ENCODE measurements at places on chromosomes 5 and 9.

DNA sequence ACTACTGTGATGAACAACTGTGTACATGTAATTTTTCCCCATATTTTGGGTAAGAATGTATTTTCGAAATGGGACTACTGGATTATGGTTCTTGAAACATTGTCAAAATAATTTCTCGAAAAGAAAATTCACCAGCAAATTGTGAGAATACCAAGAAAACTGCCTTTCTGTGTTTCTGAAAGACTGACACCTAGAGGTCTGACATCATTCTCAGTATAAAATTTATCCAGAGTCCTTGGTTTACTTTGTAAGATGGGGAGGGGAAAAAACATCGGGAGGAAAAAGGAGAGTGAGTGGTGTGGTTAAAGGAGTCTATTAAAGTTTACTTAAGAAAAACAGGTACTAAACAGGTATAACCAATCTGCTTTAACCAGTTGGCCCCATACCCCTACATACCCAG, 149.2 kb downstream of the CEP120 start:
- no peak for DNase-seq

DNA sequence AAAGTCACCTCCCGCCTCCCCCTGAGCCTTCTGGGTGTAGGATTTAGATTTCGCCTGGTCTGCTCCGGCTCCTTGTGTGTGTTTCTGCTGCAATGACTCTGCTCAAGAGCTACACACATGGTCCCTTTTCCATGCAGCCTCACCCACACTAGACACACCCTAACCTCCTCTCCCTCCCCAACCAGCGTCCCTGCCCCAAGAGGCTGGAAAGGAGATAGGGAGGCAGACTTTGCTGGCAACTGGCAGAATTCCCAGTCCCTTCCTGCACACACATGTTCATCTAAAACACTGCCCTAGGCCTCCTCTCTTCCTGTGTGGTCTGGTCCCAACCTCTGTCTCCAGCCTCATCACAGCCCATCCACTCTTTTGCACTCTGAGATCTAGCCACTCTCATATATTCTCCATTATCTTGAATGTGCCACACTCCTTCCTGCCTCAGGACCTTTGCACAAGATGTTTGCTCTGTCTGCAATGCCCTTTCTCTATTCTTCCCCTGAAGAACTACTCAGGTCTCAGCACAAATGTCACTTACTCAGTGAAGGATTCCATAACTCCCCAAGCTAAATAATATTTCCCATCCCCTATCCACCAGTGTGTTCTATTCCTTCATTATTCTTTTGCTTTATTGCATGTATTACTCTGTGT, 253.8 kb downstream of the CDK5RAP2 start:
- no peak for DNase-seq

GRCh38 chr9:89815061-89815902, 210.5 kb downstream of the GADD45G start:
- DNase-seq, result no peak

DNA sequence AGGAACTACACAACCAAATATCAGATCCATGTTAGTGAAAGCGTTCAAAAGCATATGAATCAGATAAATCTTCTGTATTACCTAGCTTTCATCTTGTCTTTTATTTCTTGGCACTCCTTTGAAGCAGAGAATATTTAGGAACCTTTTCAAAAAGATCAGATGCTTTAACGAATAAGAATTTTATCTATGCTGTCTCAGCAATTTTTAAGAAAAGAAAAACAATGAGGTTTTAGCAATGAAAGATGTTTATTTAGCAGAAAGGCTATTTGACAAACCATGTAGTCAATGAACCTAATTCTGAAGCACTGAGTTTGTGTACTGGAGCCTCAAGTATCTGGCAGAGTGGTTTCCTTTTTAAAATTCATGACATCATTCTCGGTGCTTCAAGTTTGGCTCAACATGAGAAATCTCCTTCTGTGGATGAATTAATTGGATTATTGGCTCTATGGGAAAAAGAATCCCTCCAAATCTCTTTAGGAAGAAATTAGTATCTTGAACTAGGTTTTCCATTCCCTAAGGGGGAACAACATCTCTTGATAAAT, 534.7 kb downstream of the CAAP1 start:
- no peak for DNase-seq

DNA sequence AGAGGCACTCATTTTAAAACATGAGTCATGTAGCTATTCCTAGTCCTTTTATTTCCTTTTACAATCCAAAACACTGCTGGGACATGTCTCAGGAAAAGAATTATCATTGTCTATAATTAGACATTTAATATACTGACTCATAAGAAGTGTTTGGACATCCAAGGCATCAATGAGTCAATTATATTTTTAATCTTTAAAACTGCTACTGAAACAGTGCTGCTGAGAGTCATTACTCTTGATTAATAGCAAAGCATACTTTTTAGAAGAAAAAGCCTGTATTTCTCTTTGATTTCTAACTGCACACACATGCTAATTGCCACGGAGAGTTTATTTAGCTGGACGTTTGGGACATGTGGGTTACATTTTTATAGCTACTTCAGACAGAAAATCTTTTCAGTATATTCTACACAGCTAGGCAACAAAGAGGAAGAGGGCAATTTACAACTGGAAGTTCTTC, 1249.0 kb upstream of the CDH18 start:
- DNase-seq, result no peak

GRCh38 chr9:129176701-129177442, 1.2 kb downstream of the IER5L start:
- DNase-seq, result no peak

- DNase-seq, result no peak
These were observed 175.4 kb downstream of the RGS3 start for GRCh38 chr9:113638897-113639296.

DNA sequence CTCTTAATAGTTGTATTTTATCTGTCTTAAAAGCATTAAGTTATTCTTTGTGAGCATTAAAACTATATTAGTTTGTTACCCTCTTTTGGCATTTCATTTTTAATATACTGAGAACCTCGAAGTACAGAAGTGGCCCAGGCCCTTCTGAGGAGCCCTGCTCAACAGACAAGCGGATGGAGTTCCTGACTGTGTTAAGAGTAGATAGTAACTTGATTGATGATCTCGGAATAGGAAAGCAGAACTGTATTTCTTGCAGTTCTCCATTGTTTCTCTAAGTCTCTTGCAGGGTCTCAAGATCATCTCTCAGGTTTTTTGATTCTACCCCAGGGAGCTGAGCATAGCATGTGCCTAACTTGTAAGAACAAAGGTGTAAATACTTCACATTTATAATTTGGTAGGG, 139.6 kb downstream of the SMARCA2 start:
- no peak for DNase-seq

DNA sequence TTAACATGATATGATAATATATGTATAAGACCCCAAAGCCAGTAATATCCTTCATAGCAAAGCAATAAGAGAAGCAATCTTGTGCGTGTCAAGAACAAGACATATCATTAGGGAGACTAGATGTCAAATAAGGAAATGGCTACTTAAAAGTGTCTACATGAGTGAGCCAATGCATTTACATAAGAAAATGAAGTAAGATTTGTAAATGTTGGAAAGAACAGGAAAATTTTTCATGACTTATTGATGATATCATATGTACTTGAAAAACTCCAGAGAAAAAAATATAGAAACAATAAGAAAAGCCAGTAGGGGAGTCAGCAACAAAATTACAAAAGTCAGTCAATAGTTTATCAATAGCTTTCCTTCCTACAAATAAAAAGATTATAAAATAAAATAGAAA, 13.8 kb upstream of the MCTP1 start:
- no peak for DNase-seq

- no peak for DNase-seq
These were observed 158.9 kb downstream of the ENTREP1 start for GRCh38 chr9:69483886-69484422.

- no peak for DNase-seq
These were observed 263.9 kb downstream of the CTNND2 start for GRCh38 chr5:11640158-11640873.

DNA sequence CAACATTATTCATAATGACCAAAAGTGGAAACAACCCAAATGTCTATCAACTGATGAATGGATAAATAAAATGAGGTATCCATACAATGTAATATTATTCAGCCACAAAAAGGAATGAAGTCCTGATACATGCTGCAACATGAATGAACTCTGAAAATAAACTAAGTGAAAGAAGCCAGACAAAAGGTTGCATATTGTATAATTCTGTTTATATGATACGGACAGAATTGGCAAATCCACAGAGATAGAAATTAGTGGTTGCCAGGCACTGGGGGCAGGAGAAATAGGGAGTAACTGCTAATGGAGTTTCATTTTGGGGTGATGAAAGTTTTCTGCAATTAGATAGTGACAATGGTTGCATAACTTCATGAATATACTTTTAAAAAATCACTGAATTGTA, 47.0 kb downstream of the KIF24 start:
- no peak for DNase-seq

DNA sequence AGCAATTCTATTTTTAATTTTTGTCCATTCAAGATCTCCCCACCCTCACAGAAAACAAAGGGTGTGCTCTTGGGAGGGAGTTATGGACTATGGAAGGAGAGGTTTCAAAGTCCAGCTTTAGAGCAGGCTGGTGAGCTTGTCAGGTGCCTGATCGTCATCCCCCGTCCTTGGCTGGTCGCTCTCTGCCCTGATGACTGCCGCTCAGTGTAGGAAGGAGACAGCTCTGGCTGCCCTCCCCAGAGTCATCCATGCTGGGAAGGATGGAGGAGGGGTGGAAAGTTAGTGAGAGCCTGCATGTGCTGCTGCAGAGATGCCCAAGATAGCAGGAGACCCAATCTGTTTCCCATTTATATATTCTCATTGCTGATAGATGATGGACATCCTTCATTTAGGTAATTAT, 96.6 kb downstream of the NLN start:
- no peak for DNase-seq

DNA sequence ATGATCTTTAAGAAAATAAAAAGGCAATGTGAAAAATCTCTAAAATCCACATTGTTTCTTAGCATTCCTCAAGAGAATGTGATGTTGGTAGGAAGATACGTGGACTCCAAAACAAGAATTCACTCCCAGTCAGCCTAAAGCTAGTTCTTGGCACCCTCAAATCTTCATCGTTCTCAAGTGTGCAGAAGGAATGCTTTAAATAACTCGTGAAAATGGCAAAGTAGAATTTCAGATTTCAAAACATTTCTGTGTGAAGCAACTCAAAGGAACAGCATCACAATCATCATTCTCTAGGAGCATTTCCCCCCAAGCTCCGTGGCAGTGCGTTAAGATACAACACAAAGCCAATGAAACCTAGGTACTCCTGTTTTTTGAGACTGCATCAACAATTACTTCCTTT, 185.1 kb upstream of the DMAC1 start:
- no peak for DNase-seq

DNA sequence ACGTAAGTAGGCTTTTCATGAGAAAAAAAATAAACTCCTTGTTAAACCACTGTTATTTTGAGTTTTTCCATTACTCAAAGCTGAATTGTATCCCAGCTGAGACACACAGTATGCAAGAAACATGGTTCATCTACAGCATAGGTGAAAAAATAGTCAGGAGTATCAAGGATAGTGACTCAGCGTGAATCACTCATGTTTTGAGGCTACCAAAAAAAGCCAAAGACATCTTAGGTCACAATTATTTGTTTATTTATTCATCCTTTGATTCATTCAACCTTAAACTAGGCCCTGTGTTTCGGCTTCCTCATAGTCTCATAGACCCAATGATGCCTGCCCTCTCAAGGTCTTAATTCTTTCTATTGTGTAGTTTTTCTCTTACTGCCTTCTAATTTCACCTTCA, 32.9 kb upstream of the STX17 start:
- DNase-seq, result no peak

GRCh38 chr5:59351076-59351794, 542.3 kb downstream of the PDE4D start:
- DNase-seq, result no peak

- DNase-seq, result no peak
These were observed 28.3 kb downstream of the ZNF462 start for GRCh38 chr9:106891286-106891685.

DNA sequence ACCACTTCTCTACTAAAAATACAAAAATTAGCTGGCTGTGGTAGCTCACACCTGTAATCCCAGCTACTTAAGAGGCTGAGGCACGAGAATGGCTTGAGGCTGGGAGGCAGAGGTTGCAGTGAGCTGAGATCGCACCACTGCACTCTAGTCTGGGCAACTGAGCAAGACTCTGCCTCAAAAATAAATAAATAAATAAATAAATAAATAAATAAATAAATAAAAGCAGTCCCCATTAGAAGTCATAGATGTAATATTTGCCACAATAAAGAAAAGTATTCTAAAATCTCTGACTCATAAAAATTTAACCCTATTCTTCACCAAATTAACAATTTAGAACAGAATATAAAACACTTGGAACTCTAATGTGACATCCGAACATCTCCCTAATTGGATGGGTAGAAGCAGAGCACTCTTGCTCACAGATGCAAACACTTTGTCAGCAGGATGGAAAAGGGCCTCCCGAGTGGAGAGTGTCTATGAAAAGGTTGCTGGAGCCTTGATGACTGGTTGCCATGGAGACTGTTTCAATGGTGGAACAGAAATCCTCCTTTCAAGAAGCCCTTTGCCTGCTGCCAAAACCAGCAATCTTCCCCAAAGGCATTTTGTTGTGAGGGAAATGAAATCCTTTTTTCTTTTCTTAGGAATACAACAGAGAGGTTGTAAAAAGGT, 38.9 kb upstream of the TRAF1 start:
- DNase-seq, result no peak

GRCh38 chr5:36688722-36689121, 82.3 kb downstream of the SLC1A3 start:
- DNase-seq, result no peak

GRCh38 chr5:170885256-170885655, 23.4 kb downstream of the RANBP17 start:
- no peak for DNase-seq

GRCh38 chr9:7591501-7591900, 208.1 kb downstream of the DMAC1 start:
- no peak for DNase-seq

DNA sequence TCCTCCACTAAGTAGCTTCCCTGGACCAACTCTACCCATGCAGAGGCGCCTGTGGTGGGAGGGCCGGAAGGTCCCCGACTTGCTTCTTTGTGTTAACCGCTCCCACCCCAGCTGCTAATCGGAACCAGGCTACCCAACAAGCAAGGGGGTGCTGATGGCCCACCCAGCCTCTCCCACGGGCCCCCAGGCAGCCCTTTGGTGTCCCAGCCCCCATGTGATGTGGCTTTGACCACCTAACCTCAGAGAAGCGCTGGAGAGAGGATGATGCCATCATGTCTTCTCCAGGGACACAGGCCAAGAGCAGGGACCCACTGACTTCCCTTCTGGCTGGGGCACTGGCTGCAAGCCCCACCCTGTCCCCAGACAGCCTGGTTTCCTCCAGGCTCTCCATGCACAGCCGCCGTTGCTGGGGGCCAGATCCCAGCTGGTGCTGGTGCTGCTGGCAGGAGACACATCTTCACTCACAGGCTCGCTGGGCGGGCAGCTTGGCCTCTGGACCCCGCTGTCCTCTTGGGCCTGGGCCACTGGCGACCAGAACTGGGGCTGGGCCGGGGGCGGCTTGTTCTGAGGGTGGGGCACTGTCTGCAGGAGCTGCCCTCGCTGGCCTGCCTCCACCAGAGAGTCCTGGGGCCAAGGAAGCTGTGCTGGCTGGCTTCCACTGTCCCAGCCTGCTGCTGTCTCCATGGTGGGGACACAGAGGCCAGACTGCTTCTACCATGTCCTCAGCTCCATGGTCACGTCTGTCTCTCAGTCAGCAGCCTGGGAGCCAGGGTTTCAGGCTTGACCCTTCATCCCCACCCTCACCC, 27.8 kb downstream of the LAMC3 start:
- DNase-seq, result no peak

Measured in stimulated activated CD4-positive, alpha-beta T cell treated with anti-CD3 and anti-CD28 coated beads, Interleukin-15, amount 100 ng/mL, for 1 hour (primary cell).